ENCODE measurements at places on chromosomes 13 and 19.

- DNase-seq, result no peak
Measured at GRCh38 chr13:99913167-99913566, 58.4 kb downstream of the ZIC5 start.

- DNase-seq, result no peak
Measured at GRCh38 chr19:37470216-37470615, 1.1 kb downstream of the ZNF570 start.

DNA sequence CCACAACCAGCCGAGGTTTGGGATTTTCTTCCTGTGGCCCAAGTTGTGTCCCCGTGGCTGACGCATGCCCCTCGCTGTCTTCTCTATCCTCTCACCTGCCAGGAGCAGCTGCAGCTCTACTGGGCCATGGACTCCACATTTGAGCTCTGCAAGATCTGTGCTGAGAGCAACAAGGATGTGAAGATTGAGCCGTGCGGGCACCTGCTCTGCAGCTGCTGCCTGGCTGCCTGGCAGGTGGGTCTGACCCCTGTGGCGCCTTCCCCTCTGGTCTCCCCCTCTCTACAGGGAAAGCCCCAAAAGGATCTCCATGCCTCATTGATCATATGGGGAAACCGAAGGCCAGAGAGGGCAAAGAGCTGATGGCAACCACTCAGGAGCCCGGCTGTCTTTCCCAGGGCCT is 14.6 kb downstream of the CBLC start:
- no peak for DNase-seq

DNA sequence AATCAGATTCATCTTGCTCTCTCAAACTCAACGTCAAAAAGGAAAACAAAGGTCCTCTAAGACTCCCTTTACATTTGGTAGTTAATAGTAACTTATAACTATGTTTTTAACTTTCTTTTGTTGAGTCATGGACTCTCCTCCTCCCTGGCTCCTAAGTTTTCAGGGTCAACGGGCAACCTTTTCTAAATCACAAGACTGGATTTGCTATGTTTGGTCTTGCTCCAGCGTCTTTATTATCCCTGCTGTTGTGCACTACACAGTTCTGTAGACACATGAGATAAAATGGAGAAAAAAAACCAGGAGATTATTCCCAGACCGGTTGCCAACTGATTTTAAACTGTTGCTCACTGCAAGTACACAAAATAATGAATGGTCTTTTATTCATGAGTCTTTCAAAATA is 1.9 kb upstream of the ITM2B start:
- no peak for DNase-seq

DNA sequence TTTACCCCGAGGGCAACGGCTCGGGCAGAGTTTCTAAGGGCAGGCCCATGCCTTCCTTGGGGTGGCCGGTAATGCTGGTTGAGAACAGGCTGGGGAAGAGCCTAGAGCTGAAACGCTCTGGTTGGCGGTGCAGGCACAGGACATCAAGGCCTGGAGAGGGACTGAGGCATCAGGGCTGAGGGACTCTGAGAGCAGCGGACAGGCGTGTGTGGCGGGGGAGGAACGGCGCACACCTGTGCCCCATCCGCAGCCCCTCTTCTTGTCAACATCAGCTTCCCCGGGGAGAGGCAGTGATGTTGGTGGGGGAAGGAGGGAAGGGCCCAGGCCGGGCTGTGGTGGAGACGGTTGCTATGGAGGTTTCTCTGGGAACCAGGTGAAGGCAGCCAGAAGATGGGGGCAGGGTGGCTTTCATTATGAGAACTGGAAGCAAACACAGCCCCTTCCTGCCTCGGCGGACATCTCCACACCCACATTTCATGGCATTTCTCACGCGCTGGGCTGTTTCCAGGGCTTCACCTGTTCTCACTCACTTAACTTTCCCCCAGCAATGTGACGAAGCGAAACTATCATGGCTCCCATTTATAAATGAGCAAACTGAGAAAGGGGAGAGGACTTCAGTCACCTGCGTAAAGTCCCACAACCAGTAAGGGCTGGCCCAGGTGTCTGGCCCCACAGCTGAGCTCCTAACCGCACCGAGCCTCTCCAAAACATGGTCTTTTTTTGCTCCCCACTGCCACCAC is 8.2 kb upstream of the ATF5 start:
- DNase-seq, result no peak

DNA sequence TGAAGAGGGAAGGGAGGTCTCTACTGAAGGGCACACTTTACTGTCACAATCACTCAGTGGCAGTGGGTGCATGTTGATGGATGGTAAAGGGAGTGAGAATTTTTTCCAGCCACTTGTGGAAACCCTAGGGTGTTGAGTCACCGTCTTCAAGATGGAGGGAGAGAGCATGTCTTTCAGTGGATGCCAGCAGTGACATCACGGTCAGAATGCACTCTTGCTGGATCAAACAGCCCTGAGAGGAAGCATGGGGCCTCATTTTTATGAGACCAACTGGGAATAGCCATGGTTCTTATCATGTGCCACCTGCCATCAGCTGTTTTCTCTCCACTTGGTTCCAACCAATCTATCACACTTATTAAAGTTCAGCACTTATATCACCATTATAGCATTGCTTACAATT is 182.5 kb downstream of the KCNRG start:
- no peak for DNase-seq

- no peak for DNase-seq
Measured at GRCh38 chr13:27919659-27919933, 204 bp upstream of the PDX1 start.

- no peak for DNase-seq
Measured at GRCh38 chr19:14300303-14300702, 80.9 kb upstream of the ADGRE5 start.

GRCh38 chr13:21546372-21546771 is 57.6 kb downstream of the MICU2 start:
- DNase-seq, result no peak

GRCh38 chr19:7177926-7178325 is 108.4 kb downstream of the ZNF557 start:
- no peak for DNase-seq

DNA sequence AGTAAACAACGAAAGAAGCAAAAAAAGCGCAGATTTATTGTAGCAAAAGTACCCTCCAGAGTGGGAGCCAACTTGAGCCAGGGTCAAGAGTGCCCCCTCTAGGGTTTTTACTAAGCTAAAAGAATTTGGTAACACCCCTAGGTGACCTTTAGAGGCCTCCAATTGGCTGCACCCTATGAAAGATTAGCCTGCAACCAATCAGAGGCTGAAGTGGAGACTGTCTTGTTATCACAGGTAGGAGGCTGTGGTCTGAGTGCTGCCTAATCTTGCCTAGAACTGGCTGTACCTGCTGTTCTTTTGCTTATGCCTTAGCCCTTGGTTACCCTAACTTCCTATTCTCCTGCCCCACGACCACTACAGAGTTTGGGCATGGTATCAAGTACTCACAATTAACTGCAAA is 38.3 kb downstream of the ANKRD10 start:
- DNase-seq, result no peak

DNA sequence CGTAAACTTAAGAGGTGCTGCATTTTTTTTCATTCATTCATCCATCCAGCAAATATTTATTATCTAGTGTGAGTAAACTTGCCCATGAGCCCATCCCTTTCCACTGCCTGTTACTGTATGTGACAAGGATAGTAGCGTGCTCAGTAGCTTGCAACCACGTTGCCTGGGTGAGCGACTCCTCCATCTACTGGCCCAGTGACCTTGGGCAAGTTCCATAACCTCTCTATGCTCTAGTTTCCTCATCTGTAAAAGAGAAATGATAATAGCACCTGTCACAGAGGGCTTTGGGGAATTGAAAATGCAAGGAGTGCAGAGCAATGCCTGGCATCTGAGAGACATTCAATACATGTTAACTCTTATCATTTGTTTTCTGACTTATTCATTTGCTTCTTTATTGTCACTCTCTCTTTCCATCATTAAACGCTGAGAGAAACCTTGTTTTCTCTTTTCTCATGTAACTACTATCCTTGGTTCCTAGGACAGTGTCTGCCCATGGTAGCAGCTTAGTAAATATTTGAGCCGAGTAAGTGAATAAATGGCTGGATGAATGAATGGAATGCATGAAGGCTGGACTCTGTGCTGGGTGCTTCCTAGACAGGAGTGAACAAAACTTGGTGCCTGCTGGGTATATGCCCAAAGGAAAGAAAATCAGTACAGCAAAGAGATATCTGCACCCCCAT is 19.9 kb downstream of the LRCH1 start:
- no peak for DNase-seq

DNA sequence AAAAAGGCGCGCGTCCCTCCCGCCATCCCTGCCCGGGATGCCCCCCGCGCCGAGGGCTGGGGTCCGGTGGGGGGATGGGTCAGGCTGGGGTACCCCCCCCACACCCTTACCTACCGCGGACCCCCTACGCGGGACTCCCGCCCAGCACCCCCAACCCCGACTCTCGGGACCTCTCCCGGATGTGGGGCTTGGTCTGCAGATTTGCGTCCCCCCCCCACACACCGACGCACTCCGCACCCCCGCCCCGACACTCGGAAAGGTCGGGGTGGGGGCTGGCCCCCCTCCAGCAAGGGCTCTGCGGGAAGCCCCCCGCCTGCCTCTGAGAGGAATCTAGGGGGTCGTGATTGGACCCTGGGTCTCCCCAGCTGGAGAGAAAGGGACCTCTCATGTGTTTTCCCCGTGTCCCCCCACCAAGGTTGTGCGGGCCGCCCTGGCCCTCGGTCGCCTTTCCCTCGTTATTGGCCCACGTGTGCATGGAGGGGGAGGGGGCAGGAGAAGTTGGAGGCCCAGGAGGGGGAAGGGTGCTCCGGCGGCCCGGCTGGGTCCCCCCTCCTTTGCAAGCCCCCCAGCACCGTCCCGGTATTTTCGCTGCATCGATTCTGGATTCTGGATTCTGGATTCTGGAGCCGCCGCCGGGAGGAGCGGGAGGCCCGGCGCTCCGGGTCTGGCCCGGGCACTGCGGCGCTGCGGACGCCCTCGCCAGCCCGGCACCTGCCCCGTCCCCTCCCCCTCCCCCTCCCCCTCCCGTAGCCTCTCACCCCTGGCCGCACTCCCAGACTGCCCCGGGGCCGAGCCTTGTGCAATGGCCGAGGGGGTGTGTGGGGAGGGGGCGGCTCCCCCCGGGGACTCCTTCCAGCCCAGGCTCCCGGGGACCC is 607 bp downstream of the NFIC start:
- no peak for DNase-seq

GRCh38 chr19:29539670-29540069 is 13.9 kb downstream of the VSTM2B start:
- no peak for DNase-seq

DNA sequence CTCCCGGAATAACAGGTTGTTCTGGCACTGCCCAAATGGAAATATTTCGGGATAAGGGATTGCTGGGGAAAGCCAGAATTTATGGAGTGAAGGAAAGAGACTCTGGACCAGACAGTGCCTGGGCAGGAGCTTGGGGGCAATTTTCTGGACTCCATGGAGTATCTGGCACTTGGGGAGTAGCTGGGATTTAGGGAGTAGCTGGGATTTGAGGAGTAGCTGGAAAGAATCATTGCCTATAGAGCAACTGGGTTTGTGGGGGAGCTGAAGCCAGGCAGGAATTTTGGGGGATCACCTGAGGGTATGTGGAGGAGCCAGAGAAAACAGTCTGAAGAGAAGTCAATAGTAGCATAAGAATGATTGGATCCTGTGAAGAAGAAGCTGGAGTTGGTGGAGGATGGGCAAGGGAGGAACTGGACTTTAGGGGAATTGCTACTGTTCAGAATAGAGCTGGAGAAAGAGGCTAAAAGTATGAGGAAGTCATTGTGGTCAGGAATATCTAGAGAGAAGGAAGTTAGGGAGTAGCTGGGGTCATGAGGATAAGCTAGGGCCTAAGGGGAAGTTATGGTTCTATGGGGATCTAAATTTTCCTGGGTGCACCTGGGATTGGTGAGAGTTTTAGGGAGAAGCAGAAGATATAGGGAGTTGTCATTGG is 14.8 kb downstream of the FSD1 start:
- no peak for DNase-seq

DNA sequence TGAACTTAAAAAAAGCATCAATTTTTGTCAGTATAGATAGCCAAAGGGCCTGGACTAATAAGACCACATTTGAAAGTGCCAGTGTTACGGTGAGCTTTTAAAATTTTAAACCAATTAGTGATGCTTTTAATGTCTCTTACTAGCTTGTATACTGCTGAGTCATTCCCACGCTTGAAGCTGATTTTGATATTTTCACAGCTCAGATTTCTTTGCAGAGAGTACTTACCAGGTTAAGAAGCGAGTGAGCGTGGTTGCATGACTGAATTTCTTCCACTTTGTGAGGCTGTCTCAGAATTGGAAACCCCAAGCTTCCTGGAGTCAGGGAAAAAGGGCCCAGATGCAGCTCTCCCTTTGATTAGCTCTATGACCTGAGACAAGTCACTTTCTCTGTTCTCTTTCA is 74.5 kb upstream of the NBEA start:
- no peak for DNase-seq

DNA sequence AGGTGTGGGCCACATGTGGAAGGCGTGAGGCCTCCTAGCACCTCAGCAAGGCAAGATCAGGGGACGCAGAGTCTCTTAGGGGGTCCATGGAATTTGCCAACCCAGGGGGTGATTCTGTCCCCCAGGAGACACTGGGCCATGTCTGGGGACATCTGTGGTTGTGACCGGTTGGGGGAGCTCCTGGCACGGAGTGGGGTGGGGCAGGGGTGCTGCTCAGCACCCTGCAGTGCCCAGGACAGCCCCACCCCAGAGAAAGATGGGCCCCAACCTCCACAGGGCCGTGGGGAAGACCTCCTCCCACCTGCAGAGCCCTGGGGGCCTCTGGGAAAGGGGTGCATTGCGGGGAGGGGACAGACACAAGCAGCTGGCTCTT is 4.0 kb downstream of the MKNK2 start:
- DNase-seq, result no peak

DNA sequence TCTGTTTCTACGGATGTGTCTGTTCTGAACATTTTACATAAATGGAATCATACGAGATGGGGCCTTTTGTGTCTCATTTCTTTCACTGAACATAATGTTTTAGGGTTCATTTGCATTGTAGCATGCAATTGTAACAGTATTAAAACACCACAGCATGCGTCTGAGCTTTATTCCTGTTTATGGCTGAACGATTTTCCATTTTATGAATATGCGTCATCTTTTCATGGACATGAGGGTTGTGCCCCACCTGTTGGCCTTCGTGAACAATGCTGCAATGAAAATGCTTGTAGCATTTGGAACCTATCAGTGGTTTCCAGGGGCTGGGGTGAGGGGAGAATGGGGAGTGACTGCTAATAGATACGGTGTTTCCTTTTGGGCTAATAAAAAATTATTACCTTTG is 5.1 kb downstream of the OR10H1 start:
- no peak for DNase-seq

- no peak for DNase-seq
Measured at GRCh38 chr19:16017138-16017490, 59.2 kb upstream of the TPM4 start.

DNA sequence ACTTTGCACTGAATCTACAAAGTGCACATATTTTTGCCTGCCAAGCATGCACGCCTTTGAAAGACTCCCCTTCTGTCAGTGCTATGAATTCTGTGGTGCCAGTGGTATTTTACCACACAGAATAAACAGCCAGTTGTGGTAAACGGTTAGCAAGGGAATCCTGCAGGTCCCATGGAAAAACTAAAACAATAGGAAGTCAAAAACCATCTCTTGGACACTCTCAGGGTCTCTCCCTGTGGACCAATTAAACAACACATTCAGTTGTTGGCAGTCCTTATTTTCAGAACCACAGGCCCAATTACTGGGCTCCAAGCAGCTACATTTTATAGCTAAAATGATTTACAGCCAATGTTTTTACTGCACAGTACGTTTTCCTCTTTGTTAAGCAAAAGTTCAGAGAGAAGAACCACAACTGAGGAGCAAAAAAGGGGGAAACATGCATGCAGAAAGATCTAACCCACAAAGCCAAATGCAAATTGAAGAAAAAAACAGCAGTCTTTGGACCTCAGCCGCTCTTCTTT is 116.9 kb downstream of the KCTD12 start:
- no peak for DNase-seq
